ENCODE measurements at places on chromosomes 2 and 18. TPM values are rescaled to one million over a fixed set of nuclear protein-coding genes. Genes with fewer than 3 reads are reported as not detected.

GRCh38 chr2:41595240-41595639 is 452.6 kb upstream of the PKDCC start:
- DNase-seq, result no peak

DNA sequence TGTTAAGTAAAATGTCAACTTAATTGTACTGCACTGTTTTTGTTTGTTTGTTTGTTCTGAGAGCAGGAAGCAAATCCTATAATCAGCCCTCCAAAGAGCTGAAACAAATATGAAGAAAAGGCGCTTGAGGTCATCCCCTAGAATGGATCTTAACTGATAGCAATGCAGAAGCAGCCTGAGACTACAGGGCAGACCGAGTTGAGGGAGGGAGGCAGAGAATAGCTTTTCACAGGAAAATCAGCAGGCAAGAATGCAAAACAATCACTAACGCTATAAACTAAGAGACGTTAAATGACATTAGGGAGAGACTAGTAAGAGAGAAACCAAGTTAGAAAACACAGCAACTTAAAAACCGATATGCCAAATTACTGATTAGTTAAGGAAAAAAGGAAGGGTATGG is 37.2 kb downstream of the GALNT1 start:
- no peak for DNase-seq

DNA sequence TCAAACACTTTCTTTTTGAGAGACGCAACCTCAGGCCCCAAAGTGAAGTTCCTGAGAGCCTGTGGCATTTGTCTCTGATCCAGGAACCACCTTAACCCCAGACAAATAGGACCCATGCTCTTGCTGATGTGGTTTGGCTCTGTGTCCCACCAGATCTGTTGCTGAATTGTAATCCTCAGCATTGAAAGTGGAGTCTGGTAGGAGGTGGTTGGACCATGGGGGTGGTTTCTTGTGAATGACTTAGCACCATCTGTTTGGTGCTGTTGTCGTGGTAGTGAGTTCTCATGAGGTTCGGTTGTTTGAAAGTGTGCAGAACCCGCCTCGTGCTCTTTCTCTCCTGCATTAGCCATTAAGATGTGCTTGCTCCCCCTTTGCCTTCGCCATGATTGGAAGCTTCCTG is 252.6 kb downstream of the FAM210A start:
- no peak for DNase-seq

DNA sequence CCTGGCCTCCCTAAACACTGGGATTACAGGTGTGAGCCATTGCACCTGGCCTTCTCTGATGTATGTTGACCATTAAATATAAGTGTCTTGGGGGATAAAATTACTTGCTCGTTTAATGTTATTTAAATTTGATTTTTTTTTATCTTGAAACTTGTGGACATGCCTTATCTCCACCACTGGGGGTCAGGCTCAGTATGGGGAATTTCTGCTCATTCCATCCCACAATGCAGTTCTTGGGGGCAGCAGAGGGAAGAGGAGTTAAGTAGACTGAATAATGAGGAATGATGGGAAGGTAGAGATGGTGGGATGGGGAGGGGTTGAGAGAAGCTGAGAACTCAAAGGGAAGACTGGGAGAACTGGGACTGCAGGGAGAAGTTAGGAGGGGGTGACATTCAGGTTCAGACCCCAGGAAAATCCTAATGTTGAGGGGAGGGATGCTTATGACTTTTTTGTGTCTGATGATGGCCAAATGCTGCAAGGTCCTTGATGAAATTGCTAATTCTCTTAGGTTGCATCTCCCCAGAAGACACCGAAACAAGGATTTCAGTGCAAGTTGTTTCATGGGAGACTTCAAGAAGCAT is 174.2 kb downstream of the MIB1 start:
- no peak for DNase-seq

Gene SKA1
- 5.3 TPM for total RNA-seq

Gene HOXD3
- total RNA-seq, result not detected

Data from cerebellum (tissue), 4 donors.